ENCODE measurements at places on chromosomes 2 and 18. TPM values are rescaled to one million over a fixed set of nuclear protein-coding genes. Genes with fewer than 3 reads are reported as not detected.

The ANKRD30B gene
- not detected for total RNA-seq

GRCh38 chr2:287471-287885 is 413 bp downstream of the ALKAL2 start:
- peak; percentile 50 for DNase-seq

DNA sequence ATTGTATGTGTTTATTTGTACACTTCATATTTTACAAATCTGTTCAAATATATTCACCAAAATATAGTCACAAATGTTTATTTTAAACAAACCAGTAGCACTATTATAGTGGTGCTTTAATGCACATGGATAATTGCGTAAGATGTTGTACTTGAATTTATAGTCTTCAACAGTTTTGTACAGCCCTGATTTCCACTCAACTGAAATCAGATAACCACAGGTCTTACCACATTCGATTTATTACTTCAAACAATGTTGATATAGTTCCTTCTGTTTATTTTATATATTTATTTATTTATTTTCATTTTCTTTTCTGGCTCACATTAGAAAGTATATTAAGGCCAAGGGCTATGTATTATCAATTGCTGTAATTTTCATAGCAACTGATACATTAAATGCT is 99.4 kb upstream of the ZNF804A start:
- no peak for DNase-seq

- no peak for DNase-seq
Measured at GRCh38 chr2:78757191-78757590, 268.3 kb upstream of the REG3G start.

DNA sequence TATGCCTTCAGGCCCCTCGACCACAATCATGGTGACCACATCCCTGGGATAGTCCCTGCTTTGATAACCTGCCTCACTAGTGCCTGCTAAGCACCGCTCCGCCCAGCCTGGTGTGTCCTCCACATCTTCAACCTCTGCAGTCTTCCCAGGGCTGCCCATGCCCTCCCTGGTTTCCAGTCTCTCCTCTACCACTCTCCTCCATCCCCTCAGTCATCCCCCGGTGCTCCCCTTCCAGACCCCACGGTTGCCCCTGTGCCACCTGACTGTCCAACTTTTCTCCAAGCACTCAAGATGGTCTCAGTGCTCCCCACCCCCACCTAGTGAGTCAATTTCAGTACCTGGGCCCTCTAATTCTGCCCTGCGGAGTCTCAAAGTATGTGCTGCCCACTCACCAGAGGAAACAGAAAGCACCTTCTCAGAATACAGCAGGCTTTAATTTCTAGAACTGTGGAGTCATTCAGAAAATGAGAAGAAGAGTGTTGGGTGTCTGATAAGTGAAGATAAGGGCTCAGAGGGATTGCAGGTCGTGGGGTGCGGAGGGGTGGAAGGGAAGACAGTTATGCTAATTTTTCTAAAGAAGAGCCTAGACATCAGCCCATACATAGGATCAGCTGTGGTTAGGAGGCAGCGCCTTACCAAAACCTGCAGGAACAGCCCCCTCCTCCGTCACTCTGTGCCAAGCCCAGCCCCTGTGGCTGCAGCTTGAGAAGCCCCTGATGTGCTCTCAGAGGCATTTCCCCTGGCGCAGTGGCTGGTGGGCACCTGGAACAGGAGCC is 53.6 kb upstream of the CAB39 start:
- DNase-seq = no peak

Measured in left ventricle myocardium superior (tissue), 1 donor.